ENCODE measurements at places on chromosomes 13 and 19.

DNA sequence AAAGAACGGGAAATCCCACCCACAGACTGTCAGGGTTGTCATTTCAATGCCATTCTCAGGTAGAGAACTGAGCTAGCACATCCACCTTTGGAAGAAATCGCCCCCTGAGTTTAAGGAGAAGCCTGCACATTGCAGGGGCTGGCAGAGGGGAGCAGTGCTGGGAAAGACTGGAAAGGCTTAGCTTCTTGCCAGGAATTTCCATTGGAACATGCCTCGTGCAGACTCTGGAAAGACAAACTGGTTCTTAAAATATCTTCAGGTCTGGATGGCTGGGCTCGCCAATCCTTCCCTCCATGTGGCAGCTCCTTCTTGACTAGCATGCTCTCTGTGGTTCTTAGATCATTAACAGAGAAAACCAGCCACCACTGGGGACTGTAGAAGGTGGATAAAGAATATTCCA lies 414.1 kb downstream of the TSHZ3 start:
- DNase-seq, result no peak

GRCh38 chr19:5968431-5969373 lies 9.2 kb downstream of the RANBP3 start:
- no peak for DNase-seq

GRCh38 chr13:99961636-99962035 lies 9.9 kb downstream of the ZIC5 start:
- no peak for DNase-seq

- no peak for DNase-seq
These were observed 1244.2 kb upstream of the MIR17HG start for GRCh38 chr13:90103099-90103784.

DNA sequence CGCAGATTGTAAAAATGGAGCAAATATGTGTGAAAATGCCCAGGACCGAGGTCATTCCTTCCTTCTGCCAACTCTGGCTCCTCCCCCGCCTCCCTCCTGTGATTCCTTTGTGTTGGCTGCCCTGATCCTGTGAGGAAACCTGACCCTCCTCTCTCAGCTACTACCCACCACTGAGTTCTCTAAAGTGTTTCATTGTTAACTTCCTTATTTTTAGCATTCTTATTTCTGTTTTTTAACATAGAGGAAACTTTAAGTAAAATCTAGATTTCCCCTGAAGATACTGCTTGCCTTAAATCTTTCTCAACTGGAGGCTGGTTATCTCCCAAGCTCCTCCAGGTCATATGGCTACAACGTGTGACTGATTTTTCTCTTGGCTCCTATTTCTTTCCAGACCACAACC lies 21.7 kb upstream of the FBXL3 start:
- DNase-seq, result no peak

DNA sequence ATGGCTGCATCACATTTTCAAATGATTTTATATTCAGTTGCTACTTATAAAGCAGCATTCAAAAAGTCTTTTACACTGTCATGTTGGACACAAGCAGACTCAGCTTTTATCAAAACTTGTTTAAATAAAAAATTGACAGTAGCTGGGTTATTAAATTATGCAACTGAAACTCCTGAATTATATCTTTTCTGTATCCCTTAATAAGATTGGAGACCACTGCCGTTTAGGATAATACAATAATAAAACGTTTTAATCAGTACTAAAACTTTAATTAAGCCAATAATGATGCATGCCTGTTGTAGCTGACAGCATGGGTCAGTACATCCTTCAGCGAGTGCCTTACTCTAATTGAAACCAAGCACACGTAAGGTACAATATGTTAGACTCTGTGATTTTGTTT lies 78.0 kb downstream of the DPY19L3 start:
- DNase-seq, result no peak

Data from stimulated activated CD4-positive, alpha-beta T cell treated with anti-CD3 and anti-CD28 coated beads, Interleukin-2, amount 100 ng/mL, for 48 hours (primary cell).